Tracheal epithelial cell (primary cell): ENCODE measurements at places on chromosomes 12 and 14. TPM values are rescaled to one million over a fixed set of nuclear protein-coding genes. Genes with fewer than 3 reads are reported as not detected.

SERPINA3 gene
- 9.4 and 11.1 TPM in 2 replicates for total RNA-seq

SERPINA9 gene
- total RNA-seq: not detected in 2 replicates

CIDEB gene
- total RNA-seq: 1.4 and 6.0 TPM in 2 replicates

RGS6 gene
- total RNA-seq: not detected in 2 replicates

LRRC10 gene
- total RNA-seq: not detected in 2 replicates

JDP2 gene
- 58.2 and 66.7 TPM in 2 replicates for total RNA-seq

GLI1 gene
- under 0.01 TPM in 1 of 2 replicates, not detected in the other for total RNA-seq
